ENCODE measurements at places on chromosomes 5 and 9.

DNA sequence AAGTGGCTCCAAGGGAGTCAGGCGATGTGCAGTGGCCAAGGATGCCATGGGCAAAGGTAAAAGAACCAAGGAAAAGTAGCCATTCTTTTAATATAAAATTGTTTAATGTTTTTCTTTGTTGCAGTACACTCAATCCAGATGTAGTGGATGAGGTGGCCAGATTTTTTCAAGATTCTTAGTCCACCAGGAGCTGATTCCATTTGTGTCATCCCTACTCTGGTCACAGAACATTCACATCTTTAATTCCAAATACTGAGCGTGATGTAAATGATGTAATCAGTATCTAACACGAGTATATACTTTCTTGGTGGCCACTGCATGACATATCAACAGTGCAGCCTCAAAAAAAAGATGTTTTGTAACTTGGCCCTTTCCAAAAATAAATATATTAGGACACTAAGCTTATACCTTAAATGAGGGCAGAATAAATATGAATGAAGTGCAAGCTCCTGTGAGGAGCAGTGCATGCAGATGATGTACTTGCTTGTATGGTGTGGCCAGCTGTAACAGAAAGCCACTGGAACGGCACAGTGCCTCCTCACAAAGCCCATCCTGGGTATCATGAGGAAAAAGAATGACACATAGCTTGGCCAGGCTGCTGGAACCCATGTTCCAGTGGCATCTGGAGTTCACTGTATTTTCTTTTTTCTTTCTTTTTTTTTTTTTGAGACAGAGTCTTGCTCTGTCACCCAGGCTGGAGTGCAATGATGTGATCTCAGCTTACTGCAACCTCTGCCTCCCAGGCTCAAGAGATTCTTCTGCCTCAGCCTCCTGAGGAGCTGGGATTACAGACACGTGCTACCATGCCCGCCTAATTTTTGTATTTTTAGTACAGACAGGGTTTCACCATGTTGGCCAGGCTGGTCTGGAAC is 6.5 kb upstream of the SPATA24 start:
- DNase-seq: no peak

DNA sequence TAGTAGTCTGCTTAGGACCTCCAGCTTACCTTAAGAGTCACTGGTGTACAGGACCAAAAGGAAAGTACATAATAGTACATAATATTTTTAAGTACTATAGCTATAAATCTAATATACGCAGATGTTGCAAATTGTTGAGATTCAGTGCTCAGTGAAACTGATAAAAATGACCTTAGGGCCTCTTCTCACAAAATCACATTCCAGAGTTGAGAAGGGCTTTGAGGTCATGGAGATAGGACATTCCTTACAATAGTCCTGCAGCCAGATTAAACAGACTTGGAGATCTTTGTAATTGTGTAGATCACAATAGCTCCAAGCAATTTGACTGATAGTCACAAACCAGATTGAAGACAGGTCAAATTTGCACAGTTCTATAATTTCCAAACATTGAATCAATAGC is 37.7 kb upstream of the PCSK1 start:
- no peak for DNase-seq

DNA sequence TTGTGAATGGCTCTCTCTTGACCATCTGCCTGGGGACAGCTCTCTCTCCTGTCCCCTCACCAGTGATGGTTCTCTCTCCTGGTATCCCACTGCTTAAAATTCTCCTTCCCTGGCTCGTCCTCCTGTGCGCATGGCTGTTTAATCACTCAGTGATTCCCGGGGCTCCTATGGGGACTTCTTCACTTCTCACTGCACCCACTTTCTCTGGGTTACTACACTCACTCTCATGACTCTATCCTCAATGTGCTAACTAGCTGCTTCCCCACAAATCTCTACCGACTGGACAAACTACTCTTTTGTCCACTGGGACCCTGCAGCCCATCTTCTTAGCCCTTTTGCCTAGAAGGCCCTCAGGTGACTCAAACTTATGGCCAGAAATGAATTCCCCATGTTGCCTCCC is 89.1 kb upstream of the TBC1D2 start:
- no peak for DNase-seq

- no peak for DNase-seq
Measured at GRCh38 chr5:95066048-95066447, 218.8 kb downstream of the MCTP1 start.

DNA sequence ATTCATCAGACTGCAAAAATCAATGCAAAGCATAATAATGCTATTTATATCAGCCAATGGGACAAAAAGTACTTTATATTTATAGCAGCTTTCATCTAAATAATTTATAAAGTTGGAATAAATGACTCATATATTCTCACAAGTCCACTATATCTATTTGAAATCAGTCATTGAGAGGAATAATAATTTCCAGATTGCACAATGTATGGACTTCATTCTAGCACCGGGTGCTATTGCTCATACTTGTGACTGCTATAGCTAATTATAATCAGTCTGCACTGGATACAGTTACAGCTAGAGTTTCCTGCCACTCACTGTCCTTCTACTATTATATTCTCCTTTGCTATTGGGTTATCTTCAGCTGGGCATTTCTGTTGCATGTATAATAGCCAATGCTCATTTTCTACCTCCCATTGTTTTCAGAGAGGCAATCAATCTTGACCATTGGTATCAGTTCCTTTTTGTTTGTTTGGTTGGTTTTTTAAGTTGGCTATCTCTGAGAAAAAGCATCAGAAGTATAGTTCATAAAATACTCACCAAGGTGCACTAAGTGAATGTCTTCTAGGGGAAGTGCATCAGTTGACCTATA is 1.9 kb downstream of the CDH18 start:
- no peak for DNase-seq

- no peak for DNase-seq
Measured at GRCh38 chr5:143680672-143681259, 131.2 kb upstream of the HMHB1 start.

GRCh38 chr9:2790466-2790865 is 53.4 kb downstream of the PUM3 start:
- DNase-seq: no peak

DNA sequence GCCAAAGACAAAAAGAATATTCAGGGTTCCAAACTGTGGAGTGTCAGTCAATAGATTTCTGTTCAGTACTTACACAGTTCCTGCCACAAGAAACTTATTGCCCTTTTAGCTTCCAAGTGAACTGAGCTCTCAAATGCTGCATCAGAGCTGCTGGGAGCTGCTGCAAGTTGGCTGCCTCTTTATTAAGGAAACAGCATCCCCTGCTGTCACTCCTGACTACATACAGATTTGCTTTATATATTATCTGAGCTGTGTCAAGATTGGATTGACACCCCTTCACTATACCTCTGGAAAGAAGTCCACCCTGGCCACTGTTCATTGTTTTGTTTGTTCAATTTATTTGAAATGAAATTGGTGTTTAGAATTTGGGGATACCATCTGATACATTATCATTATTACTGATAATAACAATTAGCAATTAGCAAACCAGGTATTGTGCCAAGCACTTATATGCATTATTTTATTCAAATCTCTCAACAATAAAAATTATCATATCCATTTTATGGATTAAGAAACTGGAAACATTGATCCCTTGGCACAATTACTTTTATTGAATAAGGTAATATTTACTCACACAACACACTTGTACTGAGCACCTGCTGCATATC is 16.4 kb upstream of the C5orf58 start:
- peak; percentile 1 for DNase-seq

- DNase-seq: no peak
Measured at GRCh38 chr5:178839319-178839704, 20.4 kb upstream of the ZNF354B start.

DNA sequence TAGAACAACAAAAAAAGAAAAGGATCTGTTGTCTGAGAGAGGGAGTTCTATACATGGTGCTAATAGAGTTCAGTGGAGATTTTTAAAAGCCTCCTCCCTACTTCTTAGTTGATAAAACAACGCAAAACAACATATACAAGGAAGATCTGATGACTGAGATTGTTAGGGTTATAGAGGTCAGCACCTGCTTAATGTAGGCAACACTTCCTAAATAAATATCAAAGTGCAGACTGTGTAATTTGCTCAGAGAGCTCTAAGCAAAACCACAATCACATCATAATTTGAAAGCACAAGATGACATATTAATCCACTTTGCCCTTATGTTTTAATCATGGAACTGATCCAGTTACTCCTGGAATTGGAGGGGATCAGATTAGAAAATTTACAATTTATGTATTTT is 474.5 kb downstream of the PRR16 start:
- no peak for DNase-seq

- DNase-seq: no peak
Measured at GRCh38 chr5:53448851-53449250, 31.6 kb upstream of the FST start.

GRCh38 chr5:60852940-60853339 is 8.9 kb upstream of the ELOVL7 start:
- no peak for DNase-seq

- DNase-seq: no peak
Measured at GRCh38 chr5:139181835-139182452, 16.2 kb downstream of the SIL1 start.

- DNase-seq: no peak
Measured at GRCh38 chr5:149988126-149988525, 12.3 kb downstream of the TIGD6 start.

DNA sequence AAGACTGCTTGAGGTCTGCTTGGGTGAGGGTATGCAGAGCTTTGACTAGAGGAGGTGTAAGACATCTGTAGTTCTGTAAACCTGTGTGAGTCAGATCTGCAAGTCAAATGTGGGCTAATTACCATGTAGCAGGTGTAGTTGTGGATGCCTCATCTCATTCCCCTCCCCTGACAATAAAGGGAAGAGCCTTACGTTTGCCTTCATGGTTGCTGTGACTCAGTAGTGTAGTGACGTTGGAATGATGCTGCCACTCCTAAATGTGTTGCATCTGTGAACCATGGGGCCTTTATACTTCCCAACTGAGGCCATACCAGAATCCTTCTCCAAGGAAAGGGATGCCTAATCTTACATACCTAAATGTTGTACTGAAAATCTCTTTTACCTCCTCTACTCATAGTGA is 26.0 kb downstream of the PRDM6 start:
- no peak for DNase-seq

GRCh38 chr5:149485655-149486615 is 65.3 kb downstream of the CSNK1A1 start:
- DNase-seq: no peak

GRCh38 chr9:130930804-130931349 is 8.2 kb downstream of the FIBCD1 start:
- DNase-seq: no peak

- DNase-seq: no peak
Measured at GRCh38 chr9:114954956-114955582, 24.7 kb upstream of the TNFSF8 start.

DNA sequence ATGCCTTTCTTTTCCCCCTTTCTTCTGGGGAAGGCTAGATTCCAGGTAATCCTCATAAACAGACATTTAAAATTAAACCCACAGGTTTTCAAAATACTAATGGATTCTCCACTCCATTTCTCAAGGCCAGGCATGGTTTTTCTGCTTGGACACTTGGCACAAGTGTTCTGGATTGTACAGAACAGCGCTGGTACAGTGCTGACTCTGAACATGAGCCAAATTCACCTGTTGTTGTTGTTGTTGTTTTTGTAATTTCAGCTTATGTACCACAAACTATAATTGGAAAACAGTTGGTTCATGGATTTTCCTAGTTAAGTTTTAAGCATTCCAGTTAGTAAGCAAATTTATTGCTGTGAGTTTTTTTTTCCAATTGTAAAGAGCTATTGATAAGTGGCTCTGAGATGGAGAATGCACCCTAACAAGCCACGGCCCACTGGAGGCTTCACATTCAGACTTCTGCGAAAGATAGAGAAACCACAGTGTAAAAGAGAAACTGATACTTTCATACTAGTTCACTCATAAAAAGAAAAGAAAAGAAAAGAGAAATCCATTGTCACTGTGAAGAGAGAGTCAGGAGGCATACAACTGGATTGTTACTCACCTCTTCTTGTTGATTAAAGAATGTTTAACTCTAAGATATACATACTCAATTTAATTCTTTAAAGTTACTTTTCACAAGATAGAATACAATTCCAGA is 16.2 kb upstream of the ITGA1 start:
- DNase-seq: no peak

DNA sequence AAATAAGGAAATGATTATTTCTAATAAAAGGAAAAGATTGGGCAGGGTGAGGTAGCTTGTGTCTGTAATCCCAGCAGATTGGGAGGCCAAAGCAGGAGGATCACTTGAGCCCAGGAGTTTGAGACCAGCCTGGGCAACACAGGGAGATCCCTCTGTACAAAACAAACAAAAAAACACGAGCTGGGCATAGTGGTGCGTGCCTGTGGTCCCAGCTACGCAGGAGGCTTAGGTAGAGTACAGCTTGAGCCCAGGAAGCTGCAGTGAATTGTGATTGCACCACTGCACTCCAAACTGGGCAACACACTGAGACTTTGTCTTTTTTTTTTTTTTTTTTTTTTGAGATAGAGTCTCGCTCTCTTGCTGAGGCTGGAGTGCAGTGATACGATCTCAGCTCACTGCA is 18.8 kb downstream of the GDA start:
- no peak for DNase-seq

GRCh38 chr5:54388811-54389210 is 66.7 kb upstream of the HSPB3 start:
- DNase-seq: no peak

DNA sequence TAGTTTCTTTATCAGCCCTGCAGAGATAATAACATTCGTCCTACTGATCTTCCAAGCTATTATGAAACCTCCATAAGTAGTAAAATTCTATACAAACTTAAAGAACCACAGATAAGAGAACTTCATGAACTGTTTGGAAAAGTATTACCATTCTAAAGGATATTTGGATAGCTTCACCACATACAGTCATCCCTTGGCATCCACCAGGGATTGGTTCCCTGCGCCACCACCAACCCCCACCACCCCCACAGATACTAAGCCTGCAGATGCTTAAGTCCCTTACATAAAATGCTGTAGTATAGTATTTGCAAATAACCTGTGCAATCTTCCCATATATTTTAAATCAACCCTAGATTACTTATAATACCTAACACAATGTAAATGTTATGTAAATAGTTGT is 61.4 kb upstream of the SHISAL2B start:
- no peak for DNase-seq

GRCh38 chr9:115671963-115672305 is 481.7 kb upstream of the PAPPA start:
- DNase-seq: no peak

DNA sequence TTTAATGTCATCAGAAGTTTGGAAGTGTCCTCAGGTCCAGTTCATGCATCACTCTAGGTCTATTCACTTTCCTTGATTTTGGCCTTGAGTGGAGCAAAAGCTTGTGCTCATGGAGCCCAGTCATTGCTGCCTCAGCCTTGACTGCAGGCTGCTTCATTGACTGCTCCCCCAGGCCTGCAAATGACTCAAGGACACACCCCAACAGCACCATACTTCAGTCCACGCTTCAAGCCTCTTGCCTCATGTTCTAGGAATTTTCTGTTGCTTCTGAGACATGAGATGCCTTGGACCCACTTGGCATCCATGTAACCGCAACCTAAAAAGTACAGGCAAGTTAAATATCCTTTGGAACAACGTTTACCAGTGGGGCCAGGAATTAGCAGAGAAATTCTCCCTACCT is 193.7 kb downstream of the PIK3R1 start:
- DNase-seq: no peak

GRCh38 chr5:80973027-80973426 is 12.9 kb downstream of the RASGRF2 start:
- no peak for DNase-seq
